ENCODE measurements at places on chromosomes 5 and 9.

GRCh38 chr9:95876595-95876994 lies 1.1 kb downstream of the ERCC6L2 start:
- no peak for DNase-seq

GRCh38 chr5:137071931-137072330 lies 427.2 kb downstream of the SPOCK1 start:
- DNase-seq: no peak

DNA sequence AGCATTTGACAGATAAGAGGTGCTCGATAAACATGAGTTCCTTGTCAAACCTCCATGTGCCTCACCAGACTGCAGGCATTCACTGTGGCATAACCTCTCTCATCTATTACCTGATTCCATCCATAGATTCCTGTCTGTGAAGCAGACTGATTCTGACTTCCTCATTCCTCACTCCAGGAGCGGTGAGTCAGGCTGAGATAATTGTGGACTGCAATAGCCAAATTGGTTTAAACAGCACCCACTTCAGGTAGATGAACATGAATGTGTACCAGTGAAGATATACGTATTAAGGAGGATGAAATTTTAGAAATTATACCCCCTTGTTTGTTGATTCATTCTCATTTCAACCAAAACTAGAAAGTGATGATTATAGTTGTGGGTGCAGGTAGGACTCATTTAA lies 391.2 kb downstream of the HINT1 start:
- no peak for DNase-seq

DNA sequence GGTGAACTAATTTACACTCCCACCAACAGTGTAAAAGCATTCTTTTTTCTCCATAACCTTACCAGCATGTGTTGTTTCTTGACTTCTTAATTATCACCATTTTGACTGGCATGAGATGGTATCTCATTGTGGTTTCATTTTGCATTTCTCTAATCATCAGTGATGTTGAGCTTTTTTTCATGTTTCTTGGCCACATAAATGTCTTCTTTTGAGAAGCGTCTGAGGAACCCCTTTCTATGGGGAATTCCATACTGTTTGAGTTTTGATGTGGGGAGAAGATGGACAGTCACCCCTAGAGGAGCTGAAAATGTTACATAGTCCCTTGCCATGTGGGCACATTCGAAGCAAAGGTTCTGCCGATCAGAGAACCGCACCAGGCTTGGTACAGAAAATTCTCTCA lies 207.0 kb upstream of the SLC30A5 start:
- DNase-seq: no peak

DNA sequence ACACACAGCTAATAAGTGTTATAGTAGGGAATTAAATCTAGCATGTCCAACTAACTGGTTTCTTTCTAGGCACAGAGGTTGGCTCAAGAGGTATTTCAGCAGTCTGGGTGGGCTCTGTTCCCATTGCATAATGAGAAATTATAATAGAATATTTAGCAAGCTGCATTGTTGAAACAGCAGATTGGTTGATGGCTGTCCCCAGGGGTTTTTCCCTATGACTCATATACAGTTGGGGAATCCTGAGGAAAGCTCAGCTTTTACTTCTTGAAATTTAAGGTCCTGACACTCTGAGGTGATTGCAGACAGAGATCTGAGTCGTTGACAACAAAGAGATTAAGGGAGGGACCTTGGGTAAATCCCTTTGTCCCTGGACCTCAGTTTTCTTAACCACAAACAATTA lies 38.3 kb upstream of the TNFSF8 start:
- DNase-seq: no peak

DNA sequence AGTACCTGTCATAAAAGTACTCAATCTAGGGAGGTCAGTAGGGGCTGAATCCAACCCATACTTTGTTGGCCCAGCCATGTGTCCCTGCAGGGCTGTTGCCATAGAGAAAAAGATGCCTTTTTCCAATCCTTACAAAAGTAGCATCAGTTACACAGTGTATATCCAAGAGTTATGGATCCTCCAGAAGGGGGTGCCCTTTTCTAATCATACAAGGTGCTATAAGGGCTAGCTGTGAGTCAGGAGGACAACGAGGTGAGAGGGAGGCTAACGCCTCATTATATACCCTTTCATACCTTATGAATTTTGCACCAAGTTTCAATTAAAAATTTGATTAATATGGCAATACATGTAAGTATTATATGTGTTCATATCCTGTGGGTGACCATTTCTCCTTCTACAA lies 4.8 kb downstream of the KIAA0825 start:
- DNase-seq: no peak

GRCh38 chr9:29348999-29349398 lies 1775.7 kb upstream of the C9orf72 start:
- DNase-seq: no peak

DNA sequence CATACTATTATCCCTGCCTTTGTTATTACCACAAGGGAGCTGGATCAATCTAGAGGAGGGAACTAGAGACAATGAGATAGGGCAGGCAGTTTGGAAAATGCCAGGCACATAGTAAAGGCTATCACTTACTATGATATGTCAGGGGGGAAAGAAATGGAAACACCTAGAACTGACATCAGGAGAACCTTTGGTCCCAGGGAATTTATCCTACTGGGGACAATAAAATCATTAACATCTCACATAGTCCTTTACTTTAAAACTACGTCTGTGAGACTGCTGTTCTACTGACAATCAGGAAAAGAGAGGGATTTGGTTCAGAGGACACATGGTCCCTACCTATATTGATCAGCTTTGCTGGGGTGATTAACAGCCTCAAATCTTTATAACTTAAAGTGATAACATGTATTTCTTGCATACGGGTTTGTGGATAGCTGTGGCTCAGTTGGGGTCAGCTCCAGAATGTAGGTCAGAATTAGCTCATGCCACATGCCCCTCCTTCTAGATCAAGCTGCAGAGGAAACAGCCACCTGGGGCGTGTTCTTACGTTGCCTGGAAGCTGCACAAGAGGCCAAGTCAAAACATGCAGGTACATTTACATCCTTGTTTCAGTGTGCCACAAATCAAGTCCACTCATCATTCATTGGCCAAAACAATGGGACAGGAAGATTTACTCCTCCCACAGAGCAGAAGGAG lies 43.9 kb upstream of the ALDOB start:
- DNase-seq: no peak

- no peak for DNase-seq
Measured at GRCh38 chr5:68260467-68260866, 44.9 kb downstream of the PIK3R1 start.

Data from activated naive CD4-positive, alpha-beta T cell (primary cell).